ENCODE measurements at places on chromosomes 4 and X.

GRCh38 chr4:7333801-7334421 lies 100.8 kb downstream of the PSAPL1 start:
- no peak for DNase-seq

- peak; percentile 54 for DNase-seq
These were observed 42.8 kb downstream of the IL21 start for GRCh38 chr4:122577808-122578781.

DNA sequence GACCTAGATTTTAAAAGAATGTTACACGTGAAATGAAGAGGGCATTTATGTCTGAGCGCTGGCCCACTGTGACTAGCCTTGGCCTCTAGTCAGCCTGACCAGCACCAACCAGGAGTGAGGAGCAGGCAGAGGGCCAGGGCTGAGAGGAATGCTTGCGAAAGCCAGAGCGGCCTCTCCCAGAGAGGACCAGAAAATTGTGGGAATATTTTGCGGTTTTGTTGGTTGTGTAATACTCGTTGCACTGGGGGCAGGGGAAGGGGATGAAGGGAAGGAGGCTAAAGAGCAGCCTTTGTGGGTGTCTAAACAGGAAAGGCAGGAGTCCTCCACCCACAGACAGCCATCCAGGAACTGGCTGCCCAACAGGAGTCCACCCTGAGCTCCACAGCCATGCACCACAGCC lies 3.8 kb downstream of the GABRE start:
- DNase-seq, result no peak

- DNase-seq, result no peak
These were observed 35.7 kb upstream of the ANK2 start for GRCh38 chr4:113013751-113014150.

DNA sequence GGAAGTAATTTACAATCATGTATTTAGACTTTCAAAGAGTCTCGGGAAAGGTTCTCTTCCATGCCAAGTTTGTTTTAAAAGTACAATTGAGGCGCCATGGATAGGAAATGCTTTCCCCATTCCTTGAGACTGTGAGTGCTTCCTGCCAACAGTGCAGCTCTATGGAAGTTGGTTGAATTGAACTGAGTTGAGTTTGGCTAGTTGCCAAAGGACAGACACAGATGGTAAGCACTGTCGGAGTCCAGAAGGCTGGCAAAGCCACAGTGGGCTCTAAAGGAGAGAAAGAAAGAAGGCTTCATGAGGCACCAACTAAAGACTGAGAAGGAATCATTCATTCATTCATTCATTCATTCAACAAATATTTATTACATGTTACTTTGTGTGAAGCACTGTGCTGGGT lies 4.3 kb upstream of the KCNE5 start:
- no peak for DNase-seq

GRCh38 chr4:13007802-13008470 lies 476.2 kb downstream of the RAB28 start:
- no peak for DNase-seq

GRCh38 chrX:138763761-138764160 lies 52.2 kb upstream of the FGF13 start:
- no peak for DNase-seq

GRCh38 chrX:152900937-152901445 lies 3.1 kb downstream of the ZNF185 start:
- DNase-seq, result no peak

- no peak for DNase-seq
These were observed 280.4 kb downstream of the DHX15 start for GRCh38 chr4:24303926-24304325.

- no peak for DNase-seq
These were observed 11.3 kb upstream of the PLAC1 start for GRCh38 chrX:134669378-134670098.
